ENCODE measurements at places on chromosomes 12 and 14.

- ATAC-seq = no peak
These were observed 336.9 kb downstream of the BMP4 start for GRCh38 chr14:53619691-53620231.

DNA sequence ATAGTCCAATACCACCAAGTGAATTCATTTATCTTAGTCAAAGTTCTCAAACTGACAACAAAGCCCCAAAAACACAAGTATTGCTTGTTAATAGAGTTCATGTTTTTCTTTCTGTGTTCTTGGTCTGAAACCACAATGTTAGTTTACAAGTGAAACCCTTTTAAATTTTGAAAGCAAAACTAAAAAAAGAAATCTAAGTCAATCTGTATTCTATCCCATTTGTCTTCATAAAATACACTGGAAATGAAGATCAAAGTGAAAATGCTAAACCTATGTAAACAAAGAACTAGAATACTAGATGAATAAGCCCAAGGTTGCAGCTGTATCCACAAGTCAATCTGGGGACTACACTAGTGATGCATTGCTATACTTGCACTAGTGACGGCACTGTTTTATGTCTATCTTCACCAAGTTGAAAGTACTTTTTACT is 10.4 kb downstream of the MAP4K5 start:
- ATAC-seq = no peak

DNA sequence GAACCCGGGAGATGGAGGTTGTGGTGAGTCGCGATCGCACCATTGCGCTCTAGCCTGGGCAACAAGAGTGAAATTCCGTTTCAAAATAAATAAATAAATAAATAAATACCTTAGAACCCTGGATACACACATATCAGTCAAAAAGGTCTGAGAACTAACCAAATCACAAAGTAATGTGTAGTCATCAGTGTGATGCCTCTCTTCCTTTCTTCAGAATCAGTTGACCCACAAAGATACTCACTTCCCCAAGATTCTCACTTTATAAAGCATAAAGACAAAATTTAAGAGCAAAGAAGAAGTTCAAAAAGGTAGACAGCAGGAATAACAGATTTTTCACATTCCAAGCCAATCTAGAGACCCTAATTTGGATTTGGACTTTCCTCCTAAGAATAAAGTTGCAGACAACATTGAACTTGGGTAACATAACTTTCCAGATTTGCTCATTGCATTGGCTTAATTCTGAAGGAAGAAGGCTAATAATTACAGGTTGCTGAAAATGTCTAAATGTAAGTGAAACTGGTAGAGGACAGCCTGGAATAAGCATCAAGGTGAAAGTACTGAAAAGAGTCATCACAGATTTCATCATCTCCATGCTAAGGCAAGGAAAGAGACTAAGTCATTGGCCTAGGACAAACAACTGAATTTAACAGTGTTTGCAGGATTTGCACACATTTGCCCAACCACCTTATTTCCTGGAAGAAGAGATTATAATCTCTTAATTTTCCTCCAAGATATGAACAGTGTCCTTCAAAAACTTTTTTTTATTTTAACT is 17.4 kb downstream of the TMED10 start:
- no peak for ATAC-seq

DNA sequence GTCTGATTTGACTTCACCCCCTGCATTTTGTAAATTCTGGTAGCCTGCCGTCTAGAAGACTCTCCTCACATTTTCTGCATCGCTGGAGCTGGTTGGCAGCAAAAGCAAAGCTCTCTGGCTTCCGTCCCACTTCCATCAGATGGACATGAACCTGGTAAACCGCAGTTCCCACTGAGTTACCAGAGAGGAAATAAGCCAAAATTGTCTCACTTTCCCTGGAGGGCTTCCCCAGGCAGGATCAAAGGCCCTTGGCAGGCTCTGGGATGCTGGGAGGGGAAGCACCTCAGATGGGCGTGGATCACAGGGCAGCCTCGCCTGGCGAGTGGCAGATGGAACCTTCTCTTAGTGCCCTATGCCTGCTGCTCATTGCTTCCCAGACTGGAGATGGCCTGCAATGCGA is 243.5 kb downstream of the TMEM132C start:
- ATAC-seq = no peak

DNA sequence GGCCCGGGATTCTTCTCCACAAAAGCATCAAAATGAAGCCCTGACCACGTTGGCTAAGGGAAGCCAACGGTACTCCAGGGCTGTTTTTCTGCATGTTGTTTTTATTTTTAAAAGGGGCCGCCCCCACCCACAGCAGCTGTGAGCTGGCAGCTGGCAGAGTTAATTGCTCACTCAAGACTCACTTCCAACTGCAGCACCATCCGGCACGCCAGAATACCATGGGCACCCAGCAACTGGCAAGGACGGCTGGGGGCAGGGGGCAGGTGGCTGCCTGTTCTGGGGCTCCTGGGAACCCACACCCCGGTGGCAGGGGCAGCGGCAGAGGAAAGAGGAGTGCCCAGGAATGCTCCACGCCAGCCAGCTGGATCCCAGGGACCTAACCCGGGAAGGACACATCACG is 44.3 kb downstream of the NCOR2 start:
- ATAC-seq = no peak

- ATAC-seq = no peak
These were observed 105.4 kb downstream of the NCOR2 start for GRCh38 chr12:124461851-124462623.

GRCh38 chr14:39015360-39015961 is 87.6 kb downstream of the SEC23A start:
- ATAC-seq = peak; percentile 50

GRCh38 chr12:114274131-114274530 is 131.8 kb downstream of the TBX5 start:
- no peak for ATAC-seq

GRCh38 chr12:14883686-14884085 is 2.0 kb downstream of the MGP start:
- ATAC-seq = no peak

DNA sequence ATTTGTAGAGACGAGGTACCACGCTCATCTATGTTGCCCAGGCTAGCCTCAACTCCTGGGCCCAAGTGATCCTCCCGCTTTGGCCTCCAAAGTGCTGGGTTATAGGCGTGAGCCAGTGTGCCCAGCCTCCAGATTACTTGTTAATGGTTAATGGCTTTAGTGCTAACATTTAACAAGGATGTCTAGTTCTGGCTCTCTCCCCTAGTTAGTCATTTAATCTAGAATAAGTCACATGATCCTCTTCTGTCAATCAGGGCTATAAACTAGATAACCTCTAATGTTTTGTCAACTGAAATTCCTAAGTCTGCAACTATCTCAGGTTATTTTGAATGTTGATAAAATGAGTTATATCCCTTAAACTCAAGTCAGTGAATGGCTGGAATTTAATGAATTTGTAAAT is 15.7 kb downstream of the ACTR6 start:
- ATAC-seq = no peak

DNA sequence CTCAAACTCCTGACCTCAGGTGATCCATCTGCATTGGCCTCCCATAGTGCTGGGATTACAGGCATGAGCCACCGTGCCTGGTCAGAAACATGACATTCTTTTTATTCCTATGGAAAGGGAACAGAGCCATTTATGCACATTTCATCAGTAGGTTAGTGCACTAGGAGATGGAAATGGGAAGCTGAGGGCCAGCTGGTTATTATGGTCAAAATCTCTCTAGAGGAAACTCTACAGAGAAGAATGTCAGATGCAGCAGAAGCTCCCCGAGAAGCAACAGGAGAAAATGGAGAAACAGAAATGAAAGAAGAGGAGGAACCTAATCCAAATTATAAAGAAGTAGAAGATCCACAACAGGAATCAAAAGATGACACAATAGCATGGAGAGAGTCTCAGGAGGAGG is 2.7 kb downstream of the CFAP251 start:
- no peak for ATAC-seq

DNA sequence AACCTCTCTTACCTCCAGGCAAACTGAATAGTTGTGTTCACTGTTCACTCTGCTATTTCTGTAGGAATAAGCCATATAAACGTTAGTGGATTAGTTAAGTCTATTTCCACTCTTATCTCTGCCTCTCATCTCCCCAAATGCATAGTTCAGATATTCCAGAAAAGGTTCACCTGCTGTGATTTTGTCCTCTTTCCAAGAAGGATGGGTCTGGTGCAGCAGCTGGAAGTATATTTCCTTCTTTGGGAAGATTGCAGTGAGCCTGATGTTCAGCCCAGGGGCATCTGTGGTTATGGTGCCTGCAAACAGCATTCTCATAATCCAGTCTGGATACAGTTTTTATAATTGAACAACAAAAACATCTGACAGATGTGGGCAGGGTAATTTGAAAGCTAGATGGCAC is 97.7 kb downstream of the TPH2 start:
- no peak for ATAC-seq

DNA sequence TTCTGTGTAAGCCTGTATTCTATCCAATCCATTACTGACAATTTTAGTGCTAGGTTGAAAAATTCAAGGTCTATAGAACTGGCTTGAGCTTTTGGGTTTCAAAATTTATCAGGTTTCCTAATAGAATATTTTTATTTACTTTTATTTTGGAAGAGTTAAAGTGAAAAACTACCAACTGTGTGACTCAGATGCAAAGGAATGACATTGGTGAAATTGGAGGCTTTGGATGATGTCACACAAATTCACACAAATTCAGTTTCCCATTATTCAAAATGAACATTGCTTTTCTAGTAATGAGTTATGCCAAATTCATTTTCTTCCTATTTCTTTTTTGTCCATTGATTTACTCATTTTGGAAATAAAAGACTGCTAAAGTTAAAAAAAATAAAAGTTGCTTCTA is 186.9 kb downstream of the ALX1 start:
- ATAC-seq = no peak

- no peak for ATAC-seq
These were observed 15.0 kb upstream of the FBXO33 start for GRCh38 chr14:39447175-39447661.

GRCh38 chr12:52125476-52125900 is 46.0 kb downstream of the SMIM41 start:
- no peak for ATAC-seq

DNA sequence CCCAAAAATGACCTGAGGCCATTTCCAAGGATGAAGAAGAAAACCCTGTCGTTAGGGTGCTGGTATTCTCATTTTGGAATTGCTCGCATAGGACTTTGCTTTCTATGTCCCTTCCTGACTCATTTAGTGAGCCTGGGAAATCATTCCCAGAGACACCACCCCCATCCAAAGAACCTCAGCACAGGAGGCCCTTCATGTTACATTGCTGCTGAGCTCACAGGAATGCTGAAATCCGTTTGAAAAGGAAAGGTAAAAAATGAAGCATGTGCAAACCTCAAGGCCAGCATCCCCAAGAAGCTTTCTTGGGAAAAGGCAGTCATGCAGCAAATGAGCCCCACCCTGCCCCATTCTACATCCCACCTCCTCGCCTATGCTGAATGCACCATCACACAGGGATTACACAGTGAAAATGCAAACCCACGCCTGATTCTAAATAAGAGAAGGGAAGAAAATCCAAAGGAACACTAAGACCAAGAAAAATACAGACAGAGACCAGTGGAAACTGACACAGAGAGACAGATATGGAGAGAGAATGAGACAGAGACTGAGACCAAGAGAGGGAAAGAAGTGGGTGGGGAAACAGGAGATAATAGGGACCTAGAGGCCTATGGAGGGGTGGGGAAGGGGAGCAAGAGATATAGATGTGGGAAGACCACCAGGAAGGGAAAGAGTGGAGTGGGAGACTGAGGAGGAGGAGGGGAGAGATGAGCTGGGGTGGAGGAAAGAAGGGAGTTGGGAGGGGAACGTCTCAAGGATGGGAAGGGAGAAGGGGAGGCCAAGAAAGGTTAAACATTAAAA is 33.5 kb downstream of the NIN start:
- no peak for ATAC-seq

DNA sequence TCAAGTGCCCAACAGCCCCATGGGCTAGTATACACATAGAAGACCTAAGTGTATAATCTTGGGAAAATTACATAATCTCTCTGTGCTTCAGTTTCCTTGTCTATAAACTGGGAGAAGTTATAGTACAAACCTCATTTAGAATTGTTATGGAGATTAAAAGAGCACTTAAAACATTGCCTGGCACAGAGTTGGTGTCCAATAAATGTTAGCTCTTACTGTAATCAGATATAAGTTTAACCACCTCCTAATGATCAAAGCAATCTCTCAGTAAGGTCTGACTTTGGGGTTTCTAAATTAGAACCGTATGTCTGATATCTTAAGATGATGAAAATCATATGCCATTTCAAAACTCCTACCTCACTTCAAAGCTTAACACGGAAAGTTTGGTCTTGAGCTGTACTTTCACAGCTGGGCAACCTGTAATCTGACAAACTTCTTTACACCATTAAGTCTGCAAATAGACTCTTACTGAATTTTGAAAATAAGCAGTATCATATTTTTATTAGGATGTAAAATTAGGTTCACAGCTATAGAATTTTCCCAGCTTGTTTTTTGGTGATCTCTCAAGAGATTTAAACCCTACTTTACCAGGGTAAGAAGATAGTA is 58.6 kb upstream of the MYBPC1 start:
- ATAC-seq = no peak

DNA sequence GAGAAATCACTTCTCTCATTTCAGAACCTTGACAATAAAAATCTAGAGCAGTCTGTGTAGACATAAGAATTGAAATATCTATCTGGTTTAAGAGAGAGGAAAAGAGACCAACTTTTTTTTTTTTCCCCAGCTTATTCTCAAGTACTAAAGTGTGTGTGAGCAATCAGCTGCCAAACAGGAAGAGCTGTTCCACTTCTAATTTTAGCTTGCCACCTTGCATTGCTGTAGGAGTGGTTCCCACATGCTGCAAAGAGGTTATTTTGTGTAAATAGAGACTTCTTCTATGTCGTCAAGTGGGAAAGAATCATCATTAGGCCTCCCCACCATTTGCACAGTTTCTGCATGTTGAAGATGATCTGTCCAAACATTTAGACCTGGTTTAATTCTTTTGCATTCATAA is 142.6 kb downstream of the NPAS3 start:
- no peak for ATAC-seq
